Activated naive CD8-positive, alpha-beta T cell treated with anti-CD3 and anti-CD28 coated beads, Interleukin-2, amount 50 U/mL, for 24 hours (primary cell): ENCODE measurements at places on chromosomes 2 and 18.

GRCh38 chr2:84085562-84085961 is 373.5 kb downstream of the SUCLG1 start:
- no peak for DNase-seq

DNA sequence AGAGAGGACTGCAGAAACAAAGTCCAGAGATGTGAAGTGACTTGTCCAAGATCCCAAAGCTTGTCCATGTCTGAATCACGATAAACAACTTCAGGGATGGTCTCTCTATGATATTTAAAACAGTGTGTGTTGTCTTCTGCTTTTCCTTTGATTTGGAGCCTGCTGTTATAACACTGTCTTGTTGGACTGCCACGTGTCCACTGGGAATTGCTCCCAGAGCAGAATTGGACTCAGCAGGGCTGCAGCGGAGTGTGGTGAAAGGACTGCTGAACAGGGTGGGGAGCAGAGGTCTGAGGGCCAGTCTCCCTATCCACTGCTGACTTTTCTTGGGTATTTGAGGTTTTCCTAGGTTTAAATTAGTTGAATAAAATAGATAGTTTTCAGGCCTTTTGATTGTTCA is 68.3 kb downstream of the IL1R2 start:
- no peak for DNase-seq

- DNase-seq = peak; percentile 48
These were observed 19.0 kb downstream of the INO80C start for GRCh38 chr18:35478520-35479435.

DNA sequence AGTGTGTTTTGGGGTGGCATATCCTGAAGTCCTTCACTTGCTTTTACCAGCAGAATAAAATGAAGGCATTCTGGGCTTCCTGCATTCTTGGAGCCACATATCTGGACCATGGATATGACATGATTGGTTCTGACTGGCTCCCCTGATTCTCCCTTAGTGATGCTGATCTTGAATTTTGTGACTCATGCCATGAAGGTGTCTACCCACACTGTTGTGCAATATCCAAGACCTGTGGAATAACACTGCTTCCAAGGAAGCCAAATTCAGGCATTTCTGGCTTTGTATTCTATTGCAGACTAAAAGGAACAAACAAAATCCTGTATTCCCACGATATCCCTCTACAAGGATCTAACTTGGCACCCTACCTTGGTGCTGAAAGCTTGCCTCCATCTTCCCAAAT is 125.8 kb downstream of the LYPD6B start:
- DNase-seq = no peak

DNA sequence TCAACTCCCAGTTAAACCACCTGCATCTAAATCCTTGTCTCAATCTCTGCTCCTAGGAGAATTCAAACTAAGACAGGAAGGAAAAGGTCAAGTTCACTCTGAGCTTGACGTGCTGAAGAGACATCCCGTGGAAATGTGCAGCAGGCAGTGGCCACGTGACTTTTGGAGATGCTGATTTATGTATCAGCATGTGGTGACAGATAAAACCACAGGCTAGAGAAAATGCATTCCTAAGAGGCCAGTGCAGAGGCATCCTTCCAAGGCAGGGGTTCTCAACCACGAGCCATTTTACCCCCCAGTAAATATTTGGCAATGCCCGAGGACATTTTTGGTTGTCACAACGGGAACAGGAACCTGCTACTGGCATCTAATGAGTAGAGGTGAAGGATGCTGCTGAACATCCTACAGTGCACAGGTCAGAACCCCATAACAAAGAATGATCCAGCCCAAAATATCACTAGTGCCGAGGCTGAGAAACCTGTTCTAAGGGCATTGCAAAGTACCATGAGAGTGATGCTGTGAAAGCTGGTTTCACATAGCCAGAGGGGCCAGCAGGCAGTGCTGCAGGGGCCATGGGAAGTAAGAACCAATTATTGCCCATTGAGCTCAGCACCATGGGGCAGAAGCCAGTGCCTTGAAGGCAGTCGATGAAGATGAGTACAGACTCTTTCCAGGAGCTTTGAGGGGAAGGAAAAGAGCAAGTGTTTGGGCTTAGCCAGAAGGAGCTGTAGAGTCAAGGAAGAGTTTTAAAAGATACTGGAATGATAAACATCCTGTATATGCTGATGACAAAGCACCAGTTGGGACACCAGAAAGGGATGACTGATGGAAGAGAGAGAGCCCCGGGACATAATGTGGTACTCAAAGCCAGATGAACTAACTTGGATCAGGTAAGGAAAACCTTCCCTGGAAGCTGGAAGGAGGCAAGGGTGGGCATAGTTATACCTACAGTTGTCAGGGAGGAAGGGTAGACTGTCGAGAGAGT is 174.6 kb downstream of the HAUS1 start:
- DNase-seq = no peak

DNA sequence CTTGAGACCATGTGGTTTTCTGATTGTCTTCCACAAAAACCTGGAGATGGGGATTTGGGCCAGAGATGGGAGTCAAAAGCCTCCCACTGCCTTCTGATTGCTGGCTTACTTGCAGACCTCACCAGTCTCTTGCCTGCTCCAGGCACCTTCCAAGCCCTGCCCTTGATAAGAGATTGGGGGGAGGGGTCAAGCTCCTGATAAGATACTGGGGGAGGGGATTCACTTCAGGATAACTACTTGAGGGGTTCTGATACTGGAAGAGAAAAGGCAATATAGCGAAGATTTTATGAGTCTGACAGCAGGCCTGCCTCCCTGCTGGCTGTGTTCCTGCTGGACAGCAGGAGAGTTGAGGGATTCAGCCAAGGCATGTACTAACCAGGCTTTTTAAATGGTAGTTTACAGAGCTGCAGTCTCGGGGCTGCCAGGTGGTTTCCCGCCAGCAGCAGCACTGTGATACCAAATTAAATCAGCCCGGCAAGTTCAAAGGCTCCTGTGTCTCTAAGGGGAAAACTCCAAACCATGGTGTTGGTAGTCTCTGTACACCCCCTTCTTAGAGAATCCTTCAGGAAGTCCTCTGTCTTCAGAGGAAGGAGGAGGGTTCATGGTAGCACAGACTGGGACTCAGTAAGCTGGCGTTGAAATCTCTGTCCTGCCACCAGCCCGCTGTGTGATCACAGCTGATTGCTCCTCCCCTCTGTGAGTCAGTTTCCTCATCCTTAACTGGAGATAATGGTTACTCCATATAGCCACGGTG is 58.3 kb downstream of the FBXO36 start:
- DNase-seq = peak; percentile 3

- DNase-seq = no peak
These were observed 127.2 kb upstream of the SMIM21 start for GRCh38 chr18:75554644-75555185.

DNA sequence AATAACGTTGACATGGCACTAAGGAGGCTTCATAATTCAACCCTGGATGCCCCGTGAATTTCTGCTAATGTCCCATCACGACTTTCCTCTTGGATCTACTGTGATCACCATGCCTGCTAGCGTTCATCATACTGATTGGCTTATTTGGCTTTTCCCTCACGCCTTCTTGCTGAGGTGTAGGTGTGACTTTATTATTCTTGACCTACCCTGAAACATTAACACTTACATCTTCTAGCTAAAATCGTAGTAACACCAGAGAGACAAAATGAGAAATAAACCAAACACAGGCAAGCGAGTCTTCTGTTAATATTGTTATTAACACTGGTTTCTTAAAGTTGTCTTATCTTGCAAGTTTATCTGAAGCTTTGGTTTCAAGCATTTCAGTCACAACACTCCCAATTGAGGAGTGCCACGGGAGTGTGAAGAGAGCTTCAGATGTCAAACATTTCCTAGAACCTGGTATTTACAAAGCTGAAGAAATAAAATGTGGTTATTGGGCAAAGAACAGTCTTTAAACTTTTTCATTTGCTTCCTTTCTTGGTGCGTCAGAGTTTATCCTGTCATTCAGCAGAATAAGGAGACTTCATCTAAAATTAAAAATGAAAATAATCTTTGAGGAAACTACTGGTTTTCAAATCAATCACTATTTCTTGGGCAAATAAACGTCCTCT is 15.4 kb upstream of the STAT1 start:
- DNase-seq = no peak
